ENCODE measurements at places on chromosomes 6 and 20.

- DNase-seq, result no peak
These were observed 248.0 kb downstream of the CDH26 start for GRCh38 chr20:60206259-60206658.

DNA sequence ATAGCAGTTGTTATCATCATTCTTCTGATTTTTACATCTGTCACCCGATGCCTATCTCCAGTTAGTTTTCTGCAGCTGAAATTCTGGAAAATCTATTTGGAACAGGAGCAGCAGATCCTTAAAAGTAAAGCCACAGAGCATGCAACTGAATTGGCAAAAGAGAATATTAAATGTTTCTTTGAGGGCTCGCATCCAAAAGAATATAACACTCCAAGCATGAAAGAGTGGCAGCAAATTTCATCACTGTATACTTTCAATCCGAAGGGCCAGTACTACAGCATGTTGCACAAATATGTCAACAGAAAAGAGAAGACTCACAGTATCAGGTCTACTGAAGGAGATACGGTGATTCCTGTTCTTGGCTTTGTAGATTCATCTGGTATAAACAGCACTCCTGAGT lies 2.1 kb downstream of the CALHM6 start:
- DNase-seq, result no peak

DNA sequence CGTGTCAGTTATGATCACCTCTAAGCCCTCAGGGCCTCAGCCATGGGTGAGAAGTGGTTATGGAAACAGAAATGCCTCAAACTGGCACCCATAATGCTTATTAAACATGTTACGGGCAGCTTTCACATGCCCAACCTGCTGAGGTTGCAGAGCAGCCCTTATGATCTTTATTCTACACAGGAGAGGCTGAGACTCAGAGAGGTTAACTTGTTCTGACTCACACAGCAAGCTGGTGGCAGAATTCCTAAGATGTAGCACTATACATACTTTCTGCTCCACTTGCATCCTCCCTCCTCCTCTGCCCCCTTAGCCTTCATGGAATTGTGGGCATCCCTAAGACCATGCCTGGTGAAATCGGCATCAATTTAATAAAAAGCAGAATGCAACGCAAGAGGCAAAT lies 34.7 kb upstream of the IGF2R start:
- DNase-seq, result no peak

DNA sequence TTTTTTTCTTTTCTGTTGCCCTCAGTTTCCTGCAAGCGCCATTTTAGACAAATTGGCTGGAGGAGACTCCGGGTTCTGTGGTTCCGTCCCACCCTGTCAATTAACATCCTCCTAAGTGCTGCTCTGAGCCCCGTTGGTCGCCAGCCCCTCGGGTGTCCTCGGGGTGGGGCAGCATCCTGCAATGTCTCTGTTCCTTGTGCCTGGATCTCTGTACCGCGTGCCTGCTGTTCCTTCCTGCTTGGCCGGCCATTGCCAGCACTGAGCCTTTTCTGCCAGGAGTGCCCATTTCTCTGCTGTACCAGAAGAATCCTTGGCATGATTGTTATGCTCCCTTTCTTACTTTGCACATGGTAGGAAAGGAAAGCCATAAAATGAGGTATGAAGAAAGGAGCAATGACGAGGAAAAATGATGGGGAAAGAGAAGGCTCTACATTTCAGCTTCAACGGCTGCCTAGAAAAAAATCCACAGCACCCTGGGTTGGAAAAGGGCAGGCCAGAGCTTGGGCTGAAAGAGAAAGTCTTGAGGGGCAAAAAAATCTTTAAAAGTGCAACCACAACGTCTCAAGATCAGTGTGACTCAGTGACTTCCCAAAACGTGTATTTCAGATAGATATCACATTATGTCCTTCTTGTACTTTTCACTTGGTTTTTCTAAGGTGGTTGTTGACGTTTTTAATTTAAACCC lies 256.7 kb downstream of the CLIC5 start:
- no peak for DNase-seq

- no peak for DNase-seq
These were observed 333.3 kb upstream of the SYNCRIP start for GRCh38 chr6:85975957-85976356.

GRCh38 chr6:152368751-152369624 lies 268.2 kb downstream of the SYNE1 start:
- no peak for DNase-seq

DNA sequence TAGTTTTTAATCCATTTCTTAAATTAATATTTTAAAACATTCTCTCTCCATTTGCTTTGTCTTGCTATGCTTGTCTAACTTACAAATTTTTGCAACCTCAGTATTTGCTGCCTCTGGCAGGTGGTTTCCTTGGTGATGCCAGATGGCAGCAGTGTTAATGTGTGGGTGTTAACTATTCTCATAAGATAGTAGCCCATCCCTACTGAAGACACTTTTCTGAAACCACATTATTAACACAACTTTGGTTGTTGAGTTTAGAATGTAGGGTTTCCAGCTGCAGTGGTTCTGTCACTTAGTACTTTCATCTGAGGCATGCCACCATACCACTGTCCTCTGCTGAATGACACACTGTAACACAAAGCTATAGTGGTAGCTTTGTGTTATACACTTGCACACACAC lies 75.1 kb downstream of the MYO6 start:
- no peak for DNase-seq

All from stimulated activated CD8-positive, alpha-beta memory T cell treated with anti-CD3 and anti-CD28 coated beads, Interleukin-7, amount 100 ng/mL, for 1 hour (primary cell).